ENCODE measurements at places on chromosomes 4 and X. TPM values are rescaled to one million over a fixed set of nuclear protein-coding genes. Genes with fewer than 3 reads are reported as not detected.
A peak's percentile ranks its signal among the peaks of the same experiment; 100 is the strongest.

DNA sequence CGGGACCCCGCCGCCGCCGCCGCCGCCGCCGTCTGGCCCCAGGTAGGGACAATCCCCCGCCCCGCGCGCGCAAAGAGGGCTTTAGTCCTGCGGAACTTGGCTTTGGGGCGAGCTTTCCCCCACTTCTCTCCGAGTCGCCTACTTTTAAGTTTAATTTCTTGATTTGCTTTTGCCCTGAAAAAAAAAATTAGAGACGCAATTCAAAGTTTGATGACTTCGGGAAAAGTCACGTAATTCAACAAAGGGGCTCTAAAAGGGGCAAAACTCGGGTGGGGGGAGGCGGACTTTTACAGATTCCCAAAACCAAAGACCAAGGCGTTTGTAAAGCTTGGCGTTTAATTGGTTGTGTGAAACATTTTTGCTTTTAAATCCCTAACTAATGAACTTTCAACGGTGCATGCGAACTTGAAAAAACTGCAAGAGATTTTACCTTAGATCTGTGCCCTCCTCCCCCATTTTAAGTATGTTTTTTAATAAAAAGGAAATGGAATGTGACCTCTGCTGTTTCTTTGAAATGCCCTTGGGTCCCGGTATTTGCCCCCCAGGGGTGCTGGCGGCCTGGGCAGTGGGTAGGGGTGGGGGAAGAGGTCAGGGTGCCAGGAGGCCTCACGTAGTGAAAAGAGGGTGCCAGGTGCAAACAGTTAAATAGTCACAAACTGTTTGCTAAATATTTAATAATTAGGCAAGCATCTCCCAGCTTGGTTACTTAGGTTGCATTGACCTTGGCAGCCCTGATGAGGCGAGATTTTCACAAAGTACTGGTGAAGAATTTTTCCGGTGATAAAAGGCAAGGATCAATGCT lies 209.7 kb downstream of the NWD2 start:
- DNase-seq, result no peak

DNA sequence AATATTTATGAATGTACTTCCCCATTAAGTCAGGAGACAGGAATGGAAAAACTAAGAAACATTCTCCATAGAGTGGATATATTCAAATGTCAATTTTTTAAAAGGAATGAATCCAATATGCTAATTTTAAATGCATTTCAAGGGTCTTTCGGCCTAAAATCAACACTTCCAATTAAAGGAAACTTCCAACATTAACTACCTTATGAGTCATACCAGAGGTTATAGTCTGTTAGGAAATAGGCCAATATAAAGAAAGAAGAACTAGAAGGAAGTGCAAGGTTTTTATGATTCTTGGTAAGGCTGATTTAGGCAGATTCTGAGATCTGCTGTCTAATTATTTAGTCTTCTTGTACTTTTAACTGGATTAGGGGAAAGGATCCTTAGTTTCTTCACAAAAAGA lies 260.1 kb upstream of the EDNRA start:
- no peak for DNase-seq

DNA sequence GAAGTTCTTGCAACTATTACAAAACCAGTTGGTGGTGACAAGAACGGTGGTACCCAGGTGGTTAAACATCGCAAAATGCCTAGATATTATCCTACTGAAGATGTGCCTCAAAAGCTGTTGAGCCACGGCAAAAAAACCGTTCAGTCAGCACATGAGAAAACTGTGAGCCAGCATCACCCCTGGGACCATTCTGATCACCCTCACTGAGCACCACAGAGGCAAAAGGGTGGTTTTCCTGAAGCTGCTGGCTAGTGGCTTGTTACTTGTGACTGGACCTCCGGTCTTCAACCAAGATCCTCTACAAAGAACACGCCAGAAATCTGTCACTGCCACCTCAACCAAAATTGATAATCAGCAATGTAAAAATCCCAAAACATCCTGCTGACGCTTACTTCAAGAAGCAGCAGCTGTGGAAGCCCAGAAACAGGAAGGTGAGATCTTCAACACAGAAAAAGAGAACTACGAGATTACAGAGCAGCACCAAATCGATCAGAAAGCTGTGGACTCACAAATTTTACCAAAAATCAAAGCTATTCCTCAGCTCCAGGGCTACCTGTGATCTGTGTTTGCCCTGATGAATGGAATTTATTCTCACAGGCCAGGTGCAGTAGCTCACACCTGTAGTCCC lies 21.4 kb upstream of the SLC10A6 start:
- DNase-seq, result no peak

GRCh38 chrX:72461766-72462165 lies 110.9 kb downstream of the HDAC8 start:
- DNase-seq, result no peak

DNA sequence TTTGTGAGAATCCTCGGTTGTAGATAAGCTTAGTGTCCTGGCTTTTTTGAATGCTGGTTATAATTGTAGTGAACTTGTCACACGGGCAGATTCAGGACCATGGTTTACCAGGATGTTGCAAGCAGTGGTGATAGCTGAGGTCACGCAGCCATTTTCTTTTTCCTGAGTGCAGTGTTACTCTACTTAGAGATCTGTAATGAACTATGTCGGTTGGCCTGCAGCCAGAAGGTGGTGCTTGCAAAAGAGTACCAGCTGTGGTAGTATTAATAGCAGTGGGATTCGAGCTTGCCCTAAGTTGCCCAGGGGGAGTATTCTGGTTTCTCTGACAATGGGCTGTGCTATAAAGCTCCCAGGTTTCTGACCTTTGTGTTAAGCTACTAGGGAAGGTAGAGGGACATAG lies 368.9 kb downstream of the SLITRK2 start:
- no peak for DNase-seq

DNA sequence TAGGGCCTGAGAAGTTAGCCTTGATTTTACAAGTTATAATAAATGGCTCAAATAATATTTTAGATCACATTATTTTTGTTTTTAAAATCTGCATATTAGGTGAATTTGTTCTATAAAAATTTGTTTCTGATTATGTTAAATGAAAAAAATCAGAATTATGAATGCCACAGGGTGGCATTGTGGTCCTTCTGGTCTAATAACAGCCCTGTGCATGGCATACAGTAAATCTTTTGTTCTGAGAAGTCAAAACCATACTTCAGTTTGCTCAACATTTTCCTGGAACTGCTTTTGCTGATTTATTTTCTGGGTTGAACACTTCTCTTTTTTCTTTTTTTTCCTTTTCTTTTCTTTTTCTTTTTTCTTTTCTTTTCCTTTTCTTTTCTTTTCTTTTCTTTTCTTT lies 101.0 kb upstream of the UBQLN2 start:
- DNase-seq, result no peak

- DNase-seq, result peak; percentile 20
These were observed 21.8 kb downstream of the KIAA1210 start for GRCh38 chrX:119105826-119106225.

GRCh38 chrX:110046001-110046400 lies 43.1 kb downstream of the TMEM164 start:
- no peak for DNase-seq

DNA sequence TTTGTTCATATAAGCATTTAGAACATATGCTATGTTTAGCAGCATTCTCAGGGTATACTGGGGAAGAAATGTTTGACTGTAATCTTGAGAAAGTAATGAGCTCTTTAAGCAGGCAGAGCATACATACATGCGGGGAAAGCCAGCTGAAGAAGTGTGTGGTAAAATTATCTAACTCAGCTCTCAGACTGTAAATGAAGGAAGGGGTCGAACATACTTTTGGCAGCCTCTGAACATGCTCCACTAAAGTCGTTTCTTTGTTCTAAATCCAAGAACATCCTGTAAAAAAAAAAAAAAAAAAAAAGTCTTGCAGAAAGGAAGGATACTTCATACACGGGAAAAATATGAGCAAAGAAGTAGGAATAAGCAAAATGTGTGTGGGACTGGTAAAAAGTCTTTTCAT lies 224.8 kb downstream of the GRID2 start:
- no peak for DNase-seq

DNA sequence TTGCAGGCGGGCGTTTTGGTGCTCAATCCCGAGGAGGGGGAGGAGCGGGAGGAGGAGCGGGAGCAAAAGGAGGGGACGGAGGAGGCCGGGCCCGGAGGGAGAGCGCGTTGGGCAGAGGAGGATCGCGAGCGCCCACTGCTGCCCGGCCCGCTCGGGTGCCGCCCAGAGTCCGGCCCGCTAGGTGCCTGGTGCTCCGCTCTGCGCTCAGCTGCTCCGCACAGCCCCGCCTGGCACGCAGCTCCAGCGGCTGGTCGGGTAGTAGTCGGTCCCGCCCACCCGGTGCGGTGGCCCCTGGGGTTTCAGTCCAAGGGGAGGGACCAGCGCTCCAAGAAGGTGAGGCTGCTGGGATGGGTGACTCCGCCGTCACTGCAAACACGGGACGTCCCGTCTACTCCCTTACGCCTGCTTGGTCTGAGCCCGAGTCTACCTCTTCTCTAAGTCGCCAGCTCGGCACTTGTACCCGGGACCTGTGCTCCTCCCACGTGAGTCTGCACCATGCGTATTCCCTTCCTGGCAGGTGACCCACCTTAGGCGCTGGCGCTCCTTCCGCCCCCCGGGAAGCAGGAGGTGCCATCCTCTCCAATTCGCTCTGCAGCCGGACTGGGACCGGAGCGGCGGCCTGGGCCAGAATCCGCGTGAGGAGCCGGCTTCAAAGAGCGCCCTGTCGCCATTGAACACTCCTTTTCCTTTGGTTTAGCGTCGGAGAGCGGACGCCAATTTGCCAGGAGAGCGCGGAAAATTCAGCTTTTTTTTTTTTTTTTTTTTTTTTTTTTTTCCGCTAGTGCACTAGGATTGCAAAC lies 405 bp upstream of the HS3ST1 start:
- DNase-seq, result peak; percentile 31

DNA sequence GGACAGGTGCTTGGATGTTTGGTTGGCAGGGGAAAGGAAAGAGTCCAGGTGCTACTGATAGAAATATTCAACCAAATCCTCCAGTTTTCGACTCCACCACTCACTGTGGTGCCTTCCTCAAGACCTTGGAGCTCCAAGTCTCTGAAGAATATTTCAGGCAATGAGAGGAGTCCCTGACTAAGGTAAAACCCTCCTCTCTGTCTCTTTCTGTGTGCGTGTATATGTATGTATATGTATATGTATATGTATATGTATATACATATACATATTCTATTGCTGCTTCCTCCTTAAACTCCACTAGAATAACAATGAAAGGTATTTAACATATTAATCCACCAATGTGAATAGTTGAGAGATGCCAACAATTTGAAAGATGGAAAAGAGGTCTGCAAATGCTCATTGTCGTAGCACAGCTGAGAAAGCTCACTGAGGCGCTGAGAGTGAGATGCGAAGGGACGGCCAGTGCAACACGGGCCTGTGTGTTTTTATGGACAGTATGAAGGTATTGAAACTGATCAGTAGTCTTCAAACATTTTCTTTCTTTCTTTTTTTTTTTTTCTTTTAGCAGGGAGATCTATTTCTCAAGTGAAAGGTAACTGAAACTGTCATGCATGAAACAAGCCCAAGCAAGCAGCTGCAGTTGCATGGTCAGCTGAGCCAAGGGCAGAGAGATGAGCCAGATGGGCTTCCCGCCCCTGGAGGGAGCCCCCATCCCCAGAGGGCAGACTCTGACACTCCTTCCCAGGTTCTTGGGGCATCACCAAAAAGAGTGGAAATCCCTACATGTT lies 41.1 kb upstream of the HS3ST1 start:
- no peak for DNase-seq

DNA sequence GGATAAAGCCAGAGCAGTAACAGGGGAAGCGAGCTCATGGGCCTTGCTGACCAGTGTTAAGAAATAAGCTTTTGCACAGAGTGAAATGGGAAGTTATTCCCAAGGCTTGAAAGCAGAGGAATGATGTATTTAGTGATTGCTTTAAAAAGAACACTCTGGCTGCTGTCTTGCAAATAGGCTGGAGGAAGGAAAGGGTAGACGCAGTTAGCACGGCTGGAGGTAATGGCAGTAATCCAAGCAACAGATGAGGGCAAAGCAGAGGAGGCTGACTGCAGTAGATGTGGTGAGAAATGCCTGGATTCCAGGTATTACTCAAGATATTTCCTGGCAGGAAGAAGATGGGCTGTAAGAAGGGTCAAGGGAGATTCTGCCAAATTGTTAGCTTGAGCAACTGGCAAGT lies 1342.3 kb upstream of the AGA start:
- no peak for DNase-seq

- peak; percentile 30 for DNase-seq
These were observed 32.3 kb downstream of the SH3RF1 start for GRCh38 chr4:169238445-169238844.

GRCh38 chr4:7425124-7425523 lies 9.6 kb downstream of the PSAPL1 start:
- DNase-seq, result no peak

GRCh38 chr4:144366425-144366824 lies 225.9 kb upstream of the GYPA start:
- DNase-seq, result no peak

Gene WDR19
- 14.2 TPM for total RNA-seq

Gene NCAPG
- total RNA-seq, result 99.9 TPM

Gene STK26
- 52.3 TPM for total RNA-seq

Gene AMBN
- 0.06 TPM for total RNA-seq

Gene HMGN5
- total RNA-seq, result 9.1 TPM

Gene REST
- total RNA-seq, result 13.6 TPM

Gene NR3C2
- not detected for total RNA-seq

Gene GLRB
- 5.0 TPM for total RNA-seq

Measured in Daoy (cell line).